ENCODE measurements at places on chromosomes 13 and 19. TPM values are rescaled to one million over a fixed set of nuclear protein-coding genes. Genes with fewer than 3 reads are reported as not detected.

The ZNF615 gene
- 10.1 TPM for polyA plus RNA-seq

The CLIP3 gene
- polyA plus RNA-seq: 22.2 TPM

The CEACAM3 gene
- polyA plus RNA-seq: not detected

The PSENEN gene
- polyA plus RNA-seq: 59.2 TPM

The CNMD gene
- polyA plus RNA-seq: not detected

The CATSPERD gene
- polyA plus RNA-seq: not detected

The ZNF443 gene
- polyA plus RNA-seq: 1.6 TPM

The SLAIN1 gene
- 7.5 TPM for polyA plus RNA-seq

The SYNGR4 gene
- polyA plus RNA-seq: not detected

The YIPF2 gene
- 41.1 TPM for polyA plus RNA-seq

The SIGLEC12 gene
- polyA plus RNA-seq: 0.75 TPM

The NUDT19 gene
- polyA plus RNA-seq: 4.5 TPM

The TMEM238 gene
- polyA plus RNA-seq: not detected

The MAMSTR gene
- polyA plus RNA-seq: 3.3 TPM

The HIF3A gene
- 7.0 TPM for polyA plus RNA-seq

The YJEFN3 gene
- polyA plus RNA-seq: 0.75 TPM

The ZNF726 gene
- 0.54 TPM for polyA plus RNA-seq

The SULT2A1 gene
- not detected for polyA plus RNA-seq

The FXYD1 gene
- polyA plus RNA-seq: 288 TPM

The KLF2 gene
- polyA plus RNA-seq: 12.4 TPM

The CEACAM7 gene
- 0.61 TPM for polyA plus RNA-seq

The ZC3H4 gene
- 10.4 TPM for polyA plus RNA-seq

The GPR32 gene
- not detected for polyA plus RNA-seq

The UNC13A gene
- polyA plus RNA-seq: 0.38 TPM

The FAM216B gene
- polyA plus RNA-seq: not detected

The KLK7 gene
- polyA plus RNA-seq: not detected

The ZNF444 gene
- 10.3 TPM for polyA plus RNA-seq

The PSG7 gene
- polyA plus RNA-seq: not detected

The ANKLE1 gene
- 0.95 TPM for polyA plus RNA-seq

The MATK gene
- 5.5 TPM for polyA plus RNA-seq

The CCDC70 gene
- polyA plus RNA-seq: not detected

The IZUMO4 gene
- 5.5 TPM for polyA plus RNA-seq

The DCT gene
- not detected for polyA plus RNA-seq

Measured in aorta (tissue), 5 donors.